ENCODE measurements at places on chromosomes 5 and 9.
A peak's percentile ranks its signal among the peaks of the same experiment; 100 is the strongest.

DNA sequence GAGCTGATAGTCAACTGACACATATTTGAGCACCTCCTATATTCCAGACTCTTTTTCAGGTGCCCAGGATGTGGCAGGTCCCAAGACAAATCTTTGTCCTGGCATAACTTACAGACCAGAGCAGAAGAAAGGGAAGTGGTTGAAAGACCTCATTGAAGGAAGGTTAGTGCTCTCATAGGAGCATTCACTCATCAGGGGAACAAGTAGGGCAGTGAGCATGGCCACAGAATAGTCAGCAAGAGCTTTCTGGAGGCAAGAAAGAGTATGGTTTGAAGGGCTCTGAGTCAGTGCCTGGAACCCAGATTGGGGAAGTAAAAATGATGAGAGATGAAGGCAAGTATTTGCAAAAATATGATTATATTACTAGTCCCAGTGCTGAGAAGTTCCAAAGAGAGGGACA lies 25.0 kb upstream of the ERMP1 start:
- no peak for DNase-seq

GRCh38 chr5:74384851-74385250 lies 255.7 kb downstream of the ENC1 start:
- DNase-seq, result no peak

DNA sequence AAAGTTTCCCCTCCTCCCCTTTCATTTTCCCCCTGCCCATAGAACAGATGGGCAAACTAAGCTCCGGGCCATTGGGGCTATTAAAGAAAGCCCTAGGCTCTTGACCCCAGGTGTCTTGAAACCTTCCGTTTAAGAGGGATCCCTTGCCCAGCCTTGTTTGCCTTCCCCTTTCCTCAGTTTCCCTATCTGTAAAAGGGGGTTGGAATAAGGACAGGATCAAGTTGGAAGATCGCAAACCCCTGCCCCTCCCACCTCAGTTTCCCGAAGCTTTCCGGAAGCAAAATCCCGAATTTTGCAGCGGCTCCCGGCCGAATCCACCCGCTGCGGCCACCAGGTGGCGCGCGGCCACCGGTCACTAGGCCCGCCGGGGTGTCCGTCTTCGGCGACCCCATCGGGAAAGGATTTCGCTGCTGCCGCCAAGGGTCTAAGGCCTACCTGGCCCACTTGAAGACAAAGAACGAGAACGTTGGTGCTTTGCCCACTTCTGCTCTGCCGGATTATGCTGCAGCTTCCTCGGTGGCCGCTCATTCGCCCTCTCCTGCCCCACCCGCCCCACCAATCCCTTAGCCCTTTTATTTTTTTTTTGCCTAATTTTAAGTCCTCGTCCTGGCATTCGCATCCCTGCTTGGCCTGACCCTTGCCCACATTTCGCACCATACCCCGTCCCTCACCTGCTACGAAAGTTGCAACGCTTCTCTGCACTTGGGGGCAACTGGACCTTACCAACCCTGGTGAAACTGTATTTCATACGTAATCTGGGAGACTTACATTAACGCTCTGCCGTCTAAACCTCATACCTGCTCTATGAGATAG lies 962 bp upstream of the NR6A1 start:
- peak; percentile 49 for DNase-seq

GRCh38 chr5:147037515-147038205 lies 159.1 kb upstream of the PPP2R2B start:
- DNase-seq, result no peak
